Pancreas (tissue), 10 donors: ENCODE measurements at places on chromosomes 3 and 15.

DNA sequence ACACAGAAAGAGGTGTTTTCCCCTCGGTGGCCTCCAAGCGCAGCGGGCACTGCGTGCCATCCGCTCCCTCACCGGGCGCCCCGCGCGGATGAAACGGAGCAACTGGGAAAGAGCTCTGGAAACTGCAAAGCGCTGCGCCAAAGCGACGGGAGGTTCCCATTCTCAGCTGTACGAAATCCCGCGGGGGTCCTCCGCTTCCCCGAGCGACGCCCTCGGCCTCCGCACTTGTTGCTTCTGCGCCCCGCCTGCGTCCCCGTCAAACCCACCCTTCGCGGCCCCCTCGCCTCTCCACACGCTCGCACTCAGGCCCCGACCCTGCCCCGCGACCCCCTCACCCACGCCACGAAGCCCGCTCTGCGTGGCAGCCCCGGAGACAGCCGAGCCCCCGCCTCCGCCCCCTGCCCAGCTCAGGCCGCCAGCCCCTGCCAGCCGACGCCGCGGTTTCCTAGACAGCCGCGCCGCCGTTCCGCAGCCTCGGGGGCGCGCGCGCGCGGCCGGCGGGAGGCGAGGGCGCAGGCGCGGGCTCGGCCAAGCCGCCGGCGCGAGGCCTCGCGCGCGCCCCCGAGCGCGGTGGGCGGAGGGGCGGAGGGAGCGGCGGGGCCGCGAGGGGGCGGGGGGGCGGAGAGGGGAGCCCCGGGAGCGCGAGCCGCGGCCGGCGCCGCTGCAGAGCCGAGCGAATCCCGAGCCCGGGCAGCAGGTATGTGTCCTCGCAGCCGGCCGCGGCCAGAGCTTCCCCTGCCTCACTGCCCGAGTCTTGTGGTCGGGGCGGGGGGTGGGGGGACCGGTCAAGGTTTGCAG lies at the start of gene TMEM266:
Gene TMEM266 (plus strand): TSS at position 666 of the 798 bp plus-strand sequence. CDS start 74,279 bp downstream, outside the sequence.
- DNase-seq, result peak; percentile 83

- DNase-seq, result no peak
Observed at GRCh38 chr3:169173231-169173630, 490.3 kb downstream of the MECOM start.

- DNase-seq, result no peak
Observed at GRCh38 chr3:79968418-79968817, 200.6 kb upstream of the ROBO1 start.

DNA sequence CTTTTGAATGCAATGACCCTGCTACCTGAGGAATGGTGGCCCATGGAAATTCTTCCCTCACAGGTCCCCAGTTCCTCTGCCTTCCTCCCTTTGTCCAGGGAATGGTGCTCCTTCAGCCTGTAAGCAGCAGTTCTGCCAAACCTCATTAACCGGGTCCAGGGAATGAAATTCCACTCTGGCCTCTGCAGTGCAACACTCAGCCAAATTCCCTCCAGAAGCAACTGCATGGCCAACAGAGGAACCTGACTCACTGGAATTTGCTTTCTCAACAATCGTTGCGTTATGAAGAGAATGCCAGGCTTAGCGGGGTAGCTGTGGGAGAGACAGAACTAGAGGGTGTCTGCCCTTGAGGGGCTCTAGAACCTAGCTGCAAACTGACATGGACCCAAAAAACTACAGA lies 449.4 kb upstream of the PROK2 start:
- DNase-seq, result no peak

DNA sequence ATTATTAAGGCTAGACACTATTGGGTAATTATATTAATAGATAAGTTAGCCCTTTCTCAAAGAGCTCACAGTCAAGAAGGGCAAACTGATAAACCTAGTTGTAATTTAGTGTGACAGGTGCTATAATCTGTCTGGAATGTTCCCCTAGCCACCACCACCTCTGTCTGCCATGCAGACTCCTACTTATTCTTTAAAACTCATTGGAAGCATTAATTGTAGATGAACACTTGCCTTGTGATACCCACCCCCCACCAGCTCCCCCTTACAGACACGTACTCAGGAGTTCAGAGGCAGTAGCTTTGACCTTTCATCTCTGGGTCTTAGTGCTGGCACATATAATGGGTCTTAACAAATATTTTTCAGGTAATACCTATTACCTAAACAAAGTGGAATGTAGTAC lies 195.9 kb downstream of the TP63 start:
- DNase-seq, result no peak
